Left kidney (tissue), 8 donors: ENCODE measurements at places on chromosomes 1 and 21. TPM values are rescaled to one million over a fixed set of nuclear protein-coding genes. Genes with fewer than 3 reads are reported as not detected.

- DNase-seq: peak; percentile 22
Observed at GRCh38 chr21:28160378-28160777, 832.3 kb downstream of the LTN1 start.

DNA sequence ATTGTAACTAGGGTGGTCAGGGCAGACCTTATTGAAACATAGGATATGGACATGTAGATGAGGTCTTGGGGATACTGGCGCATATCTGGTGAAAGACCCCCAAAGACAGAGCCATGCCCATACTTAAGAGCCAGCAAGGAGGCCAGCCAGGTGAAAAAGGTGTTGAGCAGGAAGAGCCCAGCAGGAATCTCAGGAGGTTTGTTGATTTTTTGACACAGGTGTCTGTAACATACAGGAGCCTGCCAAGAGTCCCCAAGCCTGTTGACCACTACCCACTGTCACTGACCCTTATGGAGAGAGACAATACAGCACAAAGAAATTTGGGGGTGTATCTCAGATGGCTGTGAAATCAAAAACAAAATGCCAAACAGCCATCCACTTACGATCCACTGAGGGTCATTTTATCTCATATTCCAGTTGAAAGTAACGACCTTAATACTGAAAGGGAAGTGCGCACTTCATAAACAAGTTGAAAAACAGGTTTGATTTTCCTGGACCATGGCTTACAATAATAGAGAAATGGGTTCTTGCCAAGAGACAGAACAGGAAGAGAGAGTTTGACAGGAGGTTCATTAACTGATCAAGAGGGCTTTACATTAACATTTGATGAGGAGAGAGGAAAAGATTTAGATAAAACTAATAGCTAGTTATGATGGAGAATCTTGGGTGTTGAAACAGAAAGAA, 163.6 kb downstream of the GLUL start:
- no peak for DNase-seq

DNA sequence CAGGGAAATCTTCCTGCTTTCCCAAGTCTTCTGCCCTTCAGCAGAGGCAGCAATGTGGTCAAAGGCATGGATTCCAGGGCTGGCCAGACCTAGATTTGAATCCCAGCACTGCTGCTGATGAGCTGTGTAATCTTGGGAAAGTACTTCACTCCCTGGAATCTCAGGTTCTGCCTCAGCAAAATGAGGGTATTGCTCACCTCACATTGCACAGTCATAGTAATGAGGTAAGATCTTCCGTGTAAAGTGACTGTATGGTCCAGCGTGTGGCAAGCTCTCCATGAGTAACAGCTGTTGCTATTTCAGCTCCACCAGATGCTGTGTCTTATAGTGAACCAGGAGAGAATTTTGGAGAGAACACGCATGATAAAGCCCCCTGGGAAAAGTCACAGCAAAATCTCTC, 56.1 kb upstream of the F3 start:
- DNase-seq: no peak

GRCh38 chr1:54716299-54717047, 812 bp downstream of the TTC4 start:
- no peak for DNase-seq

DNA sequence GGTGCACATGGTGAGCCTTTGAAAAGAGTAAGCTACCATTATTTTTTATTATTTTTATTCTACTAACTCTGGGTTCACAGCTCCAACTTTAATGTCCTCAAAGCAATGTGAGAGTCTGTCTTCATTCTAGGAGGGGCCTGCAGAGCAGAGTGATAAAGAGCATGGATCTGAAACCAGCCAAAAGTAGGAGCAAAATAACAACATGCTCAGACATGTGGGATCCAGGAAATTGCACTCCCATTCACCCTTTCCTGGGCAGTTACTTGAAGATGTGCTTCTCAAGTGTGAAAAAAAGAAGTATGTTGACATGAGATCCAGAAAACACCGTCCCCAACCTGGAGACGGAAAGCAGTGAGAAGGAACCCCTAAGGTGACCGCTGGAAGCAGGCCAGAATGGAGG, 8.7 kb upstream of the LIN28A start:
- no peak for DNase-seq

- DNase-seq: peak; percentile 41
Observed at GRCh38 chr1:1539310-1540089, 924 bp downstream of the TMEM240 start.

DNA sequence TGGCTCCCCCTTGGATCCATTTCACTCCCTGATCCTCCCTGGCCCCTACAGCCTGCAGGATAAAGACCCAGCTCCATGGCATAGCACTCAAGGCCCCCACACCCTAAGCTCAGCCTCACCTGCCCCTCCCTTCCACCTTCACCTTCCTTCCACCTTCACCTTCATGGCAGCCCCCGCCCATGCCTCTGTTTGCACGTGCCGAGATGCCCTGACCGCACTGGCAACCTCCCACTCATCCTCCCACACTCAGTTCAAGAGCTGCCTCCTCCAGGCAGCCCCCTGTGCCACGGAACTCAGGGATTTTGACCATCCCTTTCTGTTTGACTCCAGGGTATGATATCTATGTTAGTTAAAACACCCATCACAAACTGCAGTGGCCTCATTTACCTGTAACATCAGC, 109.8 kb downstream of the RAVER2 start:
- DNase-seq: no peak

- DNase-seq: peak; percentile 0
Observed at GRCh38 chr1:158976219-158976618, 33.5 kb upstream of the IFI16 start.

TENT5C gene
- polyA plus RNA-seq: 2.9 TPM
